NCI-H2029 (cell line): ENCODE measurements at places on chromosomes 3 and 15.

- no peak for DNase-seq
Measured at GRCh38 chr3:60000311-60001105, 950.7 kb upstream of the CFAP20DC start.

DNA sequence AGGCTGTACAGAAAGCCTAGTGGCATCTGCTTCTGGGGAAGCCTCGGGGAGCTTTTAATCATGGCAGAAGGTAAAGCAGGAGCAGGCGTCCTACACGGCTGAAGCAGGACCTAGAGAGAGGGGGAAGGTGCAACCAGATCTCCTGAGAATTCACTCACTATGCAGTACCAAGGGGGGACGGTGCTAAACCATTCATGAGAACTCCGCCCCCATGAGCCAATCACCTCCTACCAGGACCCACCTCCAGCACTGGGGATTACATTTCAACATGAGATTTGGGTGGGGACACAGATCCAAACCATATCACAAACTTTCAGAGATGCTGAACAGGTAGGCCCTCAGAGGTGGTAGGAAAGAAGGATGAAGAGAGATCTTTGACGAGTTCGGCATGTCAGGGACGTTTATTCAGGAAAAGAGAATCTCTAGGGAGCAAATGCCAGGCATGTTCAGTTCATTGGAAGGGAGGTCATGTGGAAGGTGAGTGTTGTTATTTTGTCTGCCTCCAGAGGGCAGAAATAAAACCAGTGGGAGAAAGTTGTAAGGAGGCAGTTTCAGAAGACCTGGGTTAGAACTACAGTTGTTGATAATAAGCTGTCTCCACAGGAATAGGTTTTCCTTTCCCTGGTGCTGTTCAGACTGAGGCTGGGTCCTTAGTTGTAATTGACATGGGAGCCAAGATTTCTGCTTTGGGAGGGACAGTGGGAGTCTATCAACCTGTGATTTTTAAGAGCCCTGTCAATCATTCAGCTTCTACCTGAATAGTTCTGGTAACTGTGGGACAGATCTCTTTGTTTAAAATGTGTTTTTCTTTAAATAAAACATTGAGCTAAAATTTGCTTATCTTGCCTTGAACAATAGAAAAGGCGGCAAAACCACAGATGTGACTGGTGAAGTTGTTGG, 4.3 kb upstream of the FNDC3B start:
- DNase-seq: no peak

- DNase-seq: no peak
Measured at GRCh38 chr15:32028921-32029320, 1.4 kb upstream of the CHRNA7 start.

- DNase-seq: peak; percentile 26
Measured at GRCh38 chr3:173660645-173661299, 263.2 kb downstream of the NLGN1 start.

DNA sequence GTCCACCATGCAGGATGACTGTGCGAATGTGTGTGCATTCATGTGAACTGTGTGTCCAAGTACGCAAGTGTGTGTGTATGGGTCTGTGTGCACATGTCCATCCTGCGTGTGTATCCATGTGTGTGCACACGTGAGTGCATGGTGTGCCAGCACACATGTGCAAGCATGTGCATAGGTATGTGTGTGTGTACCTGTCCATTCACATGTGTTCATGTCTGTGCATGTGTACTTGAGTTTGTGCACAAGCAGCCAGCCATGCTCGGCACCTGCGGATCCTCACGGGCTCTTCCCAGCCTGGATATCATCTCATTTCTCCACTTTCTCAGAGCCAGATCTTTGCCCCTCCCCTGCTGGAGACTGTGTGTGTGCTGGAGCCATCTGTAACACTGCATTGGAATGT, 18.7 kb upstream of the PLXNA1 start:
- no peak for DNase-seq

DNA sequence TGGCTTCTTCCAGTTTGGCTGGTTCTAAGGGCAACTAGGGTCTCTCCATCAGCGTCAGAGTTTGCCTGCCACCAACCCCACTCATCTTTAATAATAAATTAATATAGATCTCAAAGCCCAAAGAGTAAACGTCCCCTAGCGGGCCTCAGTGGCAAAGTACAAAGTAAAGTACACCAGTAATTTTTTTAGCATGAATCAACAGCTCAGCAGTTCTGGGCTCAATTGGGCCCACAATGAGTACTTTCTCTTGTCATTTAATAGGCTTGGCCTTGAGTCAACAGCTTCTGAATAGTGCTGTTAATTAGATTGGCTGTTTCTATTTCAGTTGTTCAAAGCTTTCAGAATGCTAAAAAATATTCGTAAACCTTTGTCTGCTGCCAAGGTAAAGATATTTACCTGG, 89.0 kb upstream of the PFN2 start:
- DNase-seq: peak; percentile 40

DNA sequence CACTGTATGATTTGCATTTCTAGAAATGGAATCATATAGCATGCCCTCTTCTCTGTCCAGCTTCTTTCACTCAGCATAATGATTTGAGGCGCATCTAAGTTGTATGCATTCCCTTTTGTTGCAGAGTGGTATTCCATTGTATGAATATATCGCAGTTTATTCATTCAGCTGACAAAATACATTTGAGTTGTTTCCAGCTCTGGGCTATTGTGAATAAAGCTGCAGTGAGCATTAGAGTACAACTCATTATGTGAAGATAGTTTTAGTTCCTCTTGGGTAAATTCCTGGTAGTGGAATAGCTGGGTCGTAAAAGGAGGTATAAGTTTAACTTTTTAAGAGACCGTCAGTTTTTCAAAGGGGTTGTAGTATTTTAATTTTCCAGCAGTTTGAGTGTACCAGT, 38.5 kb upstream of the POLR2M start:
- no peak for DNase-seq

DNA sequence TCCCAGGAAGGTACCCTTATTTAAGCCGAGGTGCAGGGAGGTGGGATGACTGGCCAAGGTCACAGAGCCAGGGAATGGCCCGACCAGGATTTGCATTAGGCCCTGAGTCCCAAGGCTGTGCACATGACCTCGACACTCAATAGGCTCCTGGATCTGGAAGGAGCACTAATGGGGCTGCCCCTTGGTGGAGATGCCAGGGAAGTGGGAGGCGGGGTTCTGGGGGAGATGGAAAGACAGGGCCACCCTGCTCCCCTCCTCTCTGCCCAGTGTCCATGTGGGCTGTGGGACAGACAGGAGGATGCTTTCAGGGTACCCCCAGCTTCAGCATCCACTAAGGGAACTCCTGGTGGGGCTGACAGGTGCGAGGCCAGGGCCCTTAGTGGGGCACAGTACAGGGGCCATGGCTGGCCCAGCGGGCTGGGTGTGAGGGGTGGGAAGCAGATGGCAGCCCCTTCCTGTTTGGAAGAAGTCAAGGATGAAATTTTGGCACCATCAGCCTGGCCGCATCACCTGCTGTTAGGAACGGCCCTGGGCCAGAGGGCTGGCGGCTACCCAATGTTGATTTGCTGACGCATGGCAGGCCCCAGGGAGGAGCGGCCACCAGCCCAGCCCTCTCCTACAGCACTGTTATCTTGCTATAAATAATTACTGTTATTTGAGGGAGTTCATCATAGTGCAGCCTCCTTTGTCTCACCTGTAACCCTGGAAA, 37.3 kb downstream of the ATP2B2 start:
- DNase-seq: peak; percentile 84

GRCh38 chr3:134751831-134752230, 43.2 kb upstream of the EPHB1 start:
- no peak for DNase-seq

- DNase-seq: peak; percentile 38
Measured at GRCh38 chr3:10344147-10344943, 23.4 kb upstream of the SEC13 start.

DNA sequence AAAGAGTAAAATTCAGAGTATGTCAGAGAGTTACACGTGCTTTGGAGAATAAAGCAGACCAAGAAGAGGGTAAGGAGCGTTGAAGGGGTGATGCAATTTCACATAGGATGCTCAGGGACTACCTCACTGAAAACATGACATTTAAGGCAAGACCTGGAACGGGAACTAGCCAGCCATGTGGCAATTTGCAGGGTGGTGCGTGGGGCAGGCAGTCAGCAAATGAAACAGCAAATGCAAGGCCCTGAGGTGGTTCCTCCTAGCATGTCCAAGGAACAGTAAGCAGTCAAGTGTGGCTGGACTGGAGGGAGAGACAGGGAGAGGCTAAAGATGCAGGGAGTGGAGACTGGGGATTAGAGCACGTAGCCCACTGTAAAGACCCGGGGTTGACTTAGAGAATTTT, 146.1 kb upstream of the LPP start:
- no peak for DNase-seq

- no peak for DNase-seq
Measured at GRCh38 chr3:40465111-40465407, 7.9 kb downstream of the RPL14 start.

DNA sequence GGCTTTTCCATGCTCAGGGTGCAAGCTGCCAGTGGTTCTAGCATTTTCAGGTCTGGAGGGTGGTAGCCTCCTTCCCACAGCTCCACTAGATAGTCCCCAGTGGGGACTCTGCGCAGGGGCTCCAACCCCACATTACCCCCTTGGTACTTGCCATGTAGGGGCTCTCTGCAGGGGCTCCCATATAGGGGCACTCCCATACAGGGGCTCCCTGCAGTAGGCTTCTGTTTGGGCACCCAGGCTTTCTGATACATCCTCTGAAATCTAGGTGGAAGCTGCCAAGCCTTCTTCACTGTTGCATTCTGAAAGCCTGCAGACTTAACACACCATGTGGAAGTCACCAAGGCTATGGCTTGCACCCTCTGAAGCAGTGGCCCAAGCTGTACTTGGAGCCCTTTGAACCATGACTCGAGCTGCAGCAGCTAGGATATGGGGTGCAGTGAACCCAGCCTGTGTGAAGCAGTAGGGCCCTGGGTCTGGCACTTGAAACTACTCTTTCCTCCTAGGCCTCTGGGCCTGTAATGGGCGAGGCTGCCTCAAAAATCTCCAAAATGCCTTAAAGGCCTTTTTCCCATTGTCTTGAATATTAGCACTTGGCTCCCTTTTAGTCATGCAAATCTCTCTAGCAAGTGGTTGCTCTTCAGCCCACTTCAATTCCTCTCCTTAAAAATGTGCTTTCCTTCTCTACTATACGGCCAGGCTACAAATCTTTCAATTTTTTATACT, 96.4 kb downstream of the TPRA1 start:
- DNase-seq: no peak

- no peak for DNase-seq
Measured at GRCh38 chr3:78517965-78518364, 1249.8 kb downstream of the ROBO1 start.

GRCh38 chr3:8413337-8413926, 88.2 kb upstream of the LMCD1 start:
- DNase-seq: no peak

GRCh38 chr15:74873756-74874424, 725 bp upstream of the SCAMP2 start:
- DNase-seq: no peak

DNA sequence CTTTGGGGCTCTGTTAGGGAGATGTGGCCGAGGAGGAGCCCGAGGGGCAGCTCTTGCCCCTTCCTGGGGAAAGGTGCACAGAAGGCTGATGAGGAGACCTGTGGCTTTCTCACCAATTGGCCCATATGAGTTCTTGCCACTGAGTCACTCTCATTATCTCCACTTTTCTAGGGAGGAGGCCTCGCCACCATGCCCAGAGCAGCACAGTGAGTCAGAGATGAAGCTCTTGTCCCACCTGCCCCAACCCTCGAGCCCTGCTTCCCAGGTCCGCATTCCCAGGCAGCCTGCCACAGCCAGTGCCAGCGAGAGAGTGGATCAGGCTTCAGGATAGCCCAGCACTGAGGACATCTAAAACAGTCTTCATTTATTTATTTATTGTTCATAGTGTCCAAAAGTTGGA, 53.5 kb downstream of the AMOTL2 start:
- no peak for DNase-seq

GRCh38 chr3:128679338-128679737, 28.7 kb upstream of the RPN1 start:
- no peak for DNase-seq

DNA sequence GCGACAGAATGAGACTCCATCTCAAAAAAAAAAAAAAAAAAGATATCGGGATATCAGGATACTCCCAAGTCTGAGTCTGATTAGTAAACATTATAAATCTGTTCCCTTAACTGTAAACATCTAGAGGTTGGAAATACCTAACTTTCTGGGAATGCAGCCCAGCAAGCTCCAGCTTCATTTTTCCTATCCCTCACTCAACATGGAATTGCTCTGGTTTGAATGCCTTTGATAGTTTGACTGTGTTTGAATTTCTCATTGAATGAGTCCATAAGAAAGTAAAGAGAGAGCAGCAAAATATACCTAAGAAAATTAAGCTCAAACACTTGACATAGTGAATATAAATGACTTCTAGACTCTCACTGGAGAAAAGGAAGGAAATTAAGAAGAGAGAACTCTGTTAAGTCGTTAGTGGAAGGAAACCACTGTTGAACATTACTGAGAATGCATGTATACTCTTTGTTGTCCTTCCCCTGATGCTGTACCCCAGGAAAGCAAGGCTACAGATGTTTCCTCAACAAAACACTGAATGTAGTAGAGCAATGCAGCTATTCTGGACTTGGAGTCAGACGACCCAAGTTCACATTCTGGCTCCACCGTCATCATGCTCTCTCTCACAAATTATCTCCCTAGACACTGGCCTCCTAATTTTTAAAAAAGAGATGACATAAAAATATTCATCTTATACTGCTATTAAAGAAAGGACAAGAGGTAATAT, 62.4 kb downstream of the CD200 start:
- no peak for DNase-seq

DNA sequence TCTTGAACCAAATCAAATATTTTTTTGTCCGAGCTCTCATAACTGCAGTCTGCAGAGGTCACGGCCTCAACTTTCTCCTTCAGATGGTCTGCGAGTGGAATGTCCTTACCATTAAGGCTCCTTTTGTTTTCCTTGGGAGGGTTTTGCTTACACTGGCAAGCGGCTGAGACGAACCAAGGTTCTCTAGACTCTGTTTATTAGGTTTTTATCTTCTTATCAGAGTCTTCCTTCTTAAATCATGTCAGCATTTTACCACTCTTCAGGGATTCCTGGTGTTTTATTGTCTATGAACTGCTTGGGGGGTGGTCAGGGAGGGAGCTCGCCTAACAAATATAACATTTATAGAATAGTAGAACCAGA, 773.7 kb upstream of the NR2F2 start:
- DNase-seq: no peak
